ENCODE measurements at places on chromosomes 7 and 10.

- DNase-seq: no peak
These were observed 135.0 kb downstream of the CDH23 start for GRCh38 chr10:71531485-71532446.

GRCh38 chr10:87700031-87700796, 40.5 kb downstream of the PAPSS2 start:
- DNase-seq: no peak

DNA sequence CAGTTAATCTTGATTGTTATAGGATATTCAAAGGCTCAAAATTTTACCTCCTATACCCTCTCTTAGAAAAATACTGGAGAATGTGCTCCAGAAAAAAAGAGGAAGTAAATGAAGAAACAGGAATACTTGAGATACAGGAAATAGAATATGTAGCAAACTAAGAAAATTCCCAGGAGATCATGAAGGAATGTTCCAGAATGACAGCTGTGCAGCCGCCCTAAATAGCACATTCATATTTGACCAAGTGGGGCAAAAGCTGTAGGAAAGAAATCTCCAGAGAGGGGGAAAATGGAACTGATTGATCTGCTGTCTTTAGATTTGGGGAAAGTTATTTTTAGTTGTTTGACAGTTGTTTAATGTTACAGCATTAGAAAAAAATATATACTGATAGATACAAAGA, 46.2 kb upstream of the ZEB1 start:
- DNase-seq: no peak

GRCh38 chr7:111802194-111802772, 240.0 kb upstream of the IMMP2L start:
- no peak for DNase-seq

DNA sequence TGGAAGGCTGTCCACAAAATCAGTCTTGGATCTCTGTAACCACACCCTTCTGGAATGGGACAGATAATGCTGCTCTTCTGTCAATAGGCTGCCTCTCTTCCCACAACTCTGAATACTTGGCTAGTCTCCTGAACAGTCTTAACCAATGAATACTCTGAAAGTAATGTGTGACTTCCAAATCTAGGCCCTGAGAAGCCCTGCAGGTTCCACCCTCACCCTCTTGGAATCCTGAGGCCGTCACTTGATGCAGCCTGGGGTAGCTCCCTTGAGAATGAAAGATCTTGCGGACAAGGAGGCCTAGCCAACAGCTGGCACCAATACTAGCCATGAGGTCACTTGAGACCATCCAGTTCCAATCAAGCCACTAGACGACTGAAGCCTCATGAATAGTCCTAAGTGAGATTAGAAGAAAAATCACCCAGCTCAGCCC, 109.2 kb downstream of the ARHGAP12 start:
- DNase-seq: no peak

DNA sequence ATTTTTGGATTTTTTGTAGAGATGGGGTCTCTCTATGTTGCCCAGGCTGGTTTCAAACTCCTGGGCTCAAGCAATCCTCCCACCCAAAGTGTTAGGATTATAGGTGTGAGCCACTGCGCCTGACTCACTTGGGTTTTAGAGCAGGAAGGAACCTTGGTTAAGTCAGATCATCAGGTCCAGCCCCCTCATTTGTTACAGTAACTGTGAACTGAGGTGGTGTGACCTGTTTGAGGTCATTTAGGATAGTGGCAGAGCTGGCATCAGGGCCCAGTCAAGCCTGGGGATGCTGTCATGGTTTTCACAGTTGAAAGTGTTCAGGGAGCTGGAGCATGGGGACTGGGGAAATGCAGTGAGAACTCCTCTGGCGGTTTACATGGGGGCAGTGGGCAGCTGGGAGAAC, 159.6 kb downstream of the TAX1BP1 start:
- no peak for DNase-seq

DNA sequence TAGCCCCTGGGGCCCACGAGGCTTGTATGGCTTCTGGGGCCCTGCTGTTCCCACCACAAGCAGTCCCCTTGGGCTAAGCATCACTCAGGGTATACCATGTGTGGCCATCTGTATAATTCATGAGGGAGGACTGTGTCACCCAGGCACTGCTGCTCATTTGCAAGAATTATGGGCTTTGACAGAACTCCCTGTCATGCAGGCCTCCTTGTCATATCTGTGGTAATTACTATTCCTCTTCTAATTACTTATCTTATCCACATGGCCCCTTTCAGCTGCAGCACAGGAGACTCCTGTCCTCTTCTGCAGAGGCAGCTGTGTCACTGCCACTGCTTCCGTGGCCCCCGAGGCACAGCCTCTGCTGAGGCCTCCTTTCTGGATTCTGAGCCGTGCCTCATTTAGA, 46.3 kb downstream of the LRMDA start:
- no peak for DNase-seq

DNA sequence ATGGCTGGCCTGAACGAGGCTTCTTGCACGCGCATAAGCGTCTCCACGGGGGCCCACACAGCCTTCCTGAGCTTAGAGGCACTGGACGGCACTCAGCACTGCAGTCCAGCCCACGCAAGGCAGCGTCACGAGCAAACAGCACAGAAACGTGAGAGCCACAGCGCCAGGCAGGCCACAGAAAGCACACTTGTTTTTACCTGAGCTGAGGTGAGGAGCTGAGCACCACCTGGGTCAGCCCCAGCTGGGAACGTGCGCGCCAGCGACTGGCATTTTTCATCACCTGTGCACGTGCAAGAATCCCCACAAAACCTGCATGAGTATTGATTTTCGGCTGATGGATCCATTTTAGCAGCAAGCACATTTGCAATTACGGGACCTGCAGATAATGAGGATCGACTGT, 26.7 kb downstream of the IQCE start:
- DNase-seq: no peak

DNA sequence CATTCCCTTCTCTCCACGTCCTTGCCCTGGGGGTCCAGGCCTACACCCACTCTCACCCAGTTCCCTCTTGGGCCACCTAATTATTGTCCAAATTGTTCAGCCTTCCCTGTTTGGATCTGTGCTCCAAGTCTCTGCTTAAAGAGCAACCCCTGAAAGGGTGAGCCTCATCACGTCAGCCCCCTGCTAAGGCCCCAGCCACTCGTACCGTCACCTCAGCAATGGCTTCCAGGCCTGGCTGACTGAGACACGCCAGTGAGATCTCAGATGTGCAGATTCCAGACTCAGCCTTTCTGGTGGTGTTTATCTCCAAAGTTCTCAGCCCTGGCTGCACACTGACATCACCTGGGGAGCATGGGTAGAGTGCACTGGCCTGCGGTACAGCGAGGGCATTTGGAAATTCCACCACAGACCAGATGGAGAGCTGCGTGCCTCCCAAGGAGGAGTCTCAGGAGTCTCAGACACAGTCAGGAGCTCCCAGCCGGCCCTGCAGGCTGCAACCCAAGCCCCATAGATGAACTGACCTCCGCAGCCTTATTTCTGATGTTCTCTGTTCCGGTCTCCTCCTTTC, 87.5 kb downstream of the PRKAG2 start:
- DNase-seq: no peak

DNA sequence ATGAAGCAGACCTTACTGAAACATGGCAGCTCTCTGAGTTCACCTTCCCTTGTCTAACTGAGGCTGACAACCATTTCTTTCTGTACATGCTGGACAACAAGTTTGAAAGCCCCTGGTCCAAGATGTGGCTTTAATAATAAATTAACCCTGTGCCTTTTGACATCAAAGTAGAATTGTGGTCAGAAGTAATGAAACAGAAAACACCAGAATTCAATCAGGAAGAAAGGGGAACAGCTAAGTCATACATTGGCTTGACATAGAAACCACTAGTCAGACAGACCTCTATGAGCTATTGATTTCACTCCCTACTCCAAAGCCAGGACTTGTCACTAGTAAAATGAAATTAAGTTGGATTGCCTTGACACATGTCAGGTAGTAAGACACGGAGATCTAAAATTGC, 175.2 kb upstream of the ASAH2 start:
- DNase-seq: no peak

- no peak for DNase-seq
These were observed 800.0 kb downstream of the LRMDA start for GRCh38 chr10:76231286-76231934.

GRCh38 chr7:23594879-23595604, 2.1 kb upstream of the CCDC126 start:
- no peak for DNase-seq

DNA sequence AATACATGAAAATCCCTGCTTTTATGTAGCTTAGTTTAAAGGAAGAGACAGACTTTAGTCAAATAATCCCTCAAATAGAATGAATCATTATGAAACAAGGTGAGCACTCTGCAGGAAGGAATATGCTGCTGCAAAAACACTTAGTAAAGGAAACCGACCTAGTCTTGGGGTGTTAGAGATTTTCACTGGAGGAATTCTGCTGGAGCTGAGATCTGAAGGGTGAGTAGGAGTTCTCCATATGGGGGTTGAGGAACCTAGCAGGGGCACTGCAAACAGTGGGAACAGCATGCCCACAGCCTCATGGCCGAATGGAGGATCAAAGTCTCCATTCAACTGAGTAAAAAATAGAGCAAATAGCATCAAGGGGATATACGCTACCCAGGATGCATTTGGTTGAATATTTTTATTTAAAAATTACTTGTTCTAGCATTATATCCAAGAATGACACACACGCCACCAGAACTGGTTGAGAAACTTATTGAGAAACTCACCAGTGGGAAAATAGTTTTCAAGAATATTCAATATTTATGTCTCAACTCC, 3.5 kb downstream of the ITIH2 start:
- no peak for DNase-seq

GRCh38 chr7:158609313-158609974, 21.8 kb upstream of the PTPRN2 start:
- no peak for DNase-seq

GRCh38 chr10:77007834-77008233, 629.8 kb downstream of the KCNMA1 start:
- no peak for DNase-seq

GRCh38 chr7:64541438-64542359, 21.2 kb downstream of the ZNF680 start:
- no peak for DNase-seq

DNA sequence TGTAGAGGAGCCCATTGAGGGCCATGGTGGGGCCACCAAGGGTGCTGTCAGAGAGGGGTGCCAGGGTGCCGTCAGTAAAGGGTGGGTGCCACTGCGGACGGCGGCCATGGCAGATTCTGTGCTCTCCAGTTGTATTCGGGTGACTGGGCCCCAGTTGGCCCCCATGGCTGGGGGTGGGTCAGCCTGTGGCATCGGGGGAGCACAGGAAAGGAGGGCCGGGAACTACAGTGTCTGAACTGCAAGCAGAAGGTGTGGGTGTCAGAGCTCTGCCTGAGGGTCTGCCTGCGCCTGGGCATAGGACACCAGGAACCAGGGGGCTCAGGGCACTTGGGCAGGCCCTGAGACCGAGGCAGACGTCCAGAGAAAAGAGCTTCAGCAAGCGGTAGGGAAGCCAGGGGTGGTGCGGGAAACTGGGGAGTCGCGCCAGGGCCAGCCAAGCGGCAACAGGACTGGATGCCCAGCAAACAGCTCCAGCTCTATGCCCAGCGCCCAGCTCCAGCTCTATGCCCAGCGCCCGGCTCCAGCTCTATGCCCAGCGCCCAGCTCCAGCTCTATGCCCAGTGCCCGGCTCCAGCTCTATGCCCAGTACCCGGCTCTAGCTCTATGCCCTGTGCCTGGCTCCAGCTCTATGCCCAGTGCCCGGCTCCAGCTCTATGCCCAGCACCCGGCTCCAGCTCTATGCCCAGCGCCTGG, 502.3 kb upstream of the FOXK1 start:
- DNase-seq: no peak

GRCh38 chr10:34473174-34474008, 341.7 kb downstream of the PARD3 start:
- no peak for DNase-seq

- no peak for DNase-seq
These were observed 116.6 kb downstream of the DOCK4 start for GRCh38 chr7:112089551-112089950.

GRCh38 chr10:31268444-31269303, 50.3 kb upstream of the ZEB1 start:
- no peak for DNase-seq

DNA sequence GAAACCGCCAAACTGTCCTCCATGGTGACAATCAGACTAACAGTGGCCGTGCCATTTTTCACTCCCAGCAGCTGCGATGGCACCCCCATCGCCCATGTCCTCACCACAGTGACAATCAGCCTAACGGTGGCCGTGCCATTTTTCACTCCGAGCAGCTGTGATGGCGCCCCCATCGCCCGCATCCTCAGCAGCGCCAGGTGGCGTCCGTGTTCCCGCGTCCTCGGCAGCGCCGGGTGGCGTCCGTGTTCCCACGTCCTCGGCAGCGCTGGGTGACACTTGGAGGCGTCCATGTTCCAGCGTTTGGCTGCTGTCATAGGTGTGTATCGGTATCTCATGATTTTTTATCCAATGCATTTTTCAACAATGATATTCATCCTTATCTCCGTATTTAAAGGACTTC, 267.3 kb downstream of the PTPRN2 start:
- DNase-seq: no peak

DNA sequence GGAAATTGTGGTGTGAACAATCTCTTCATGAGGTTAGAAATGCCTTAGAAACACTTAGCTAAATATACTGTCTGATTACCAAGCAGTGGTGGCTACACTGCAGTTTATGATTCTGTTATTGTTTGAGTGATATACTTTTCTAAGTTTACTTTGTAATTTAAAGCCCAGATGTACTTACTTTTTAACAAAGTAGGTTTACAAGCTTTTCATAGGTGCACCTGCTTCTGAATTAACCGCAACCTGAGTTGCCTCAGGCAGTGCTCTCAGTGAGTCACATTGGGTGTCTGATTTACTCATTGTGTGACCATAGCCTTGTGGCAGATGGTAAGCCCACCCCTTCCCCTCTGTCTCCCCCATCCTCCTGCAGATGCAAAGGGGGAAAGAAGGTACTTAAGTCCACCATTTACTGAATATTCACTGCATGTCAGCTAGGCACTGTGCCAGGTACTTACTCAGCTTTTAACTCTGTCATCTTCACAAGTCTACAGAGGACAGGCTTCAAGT, 9.0 kb downstream of the MTURN start:
- no peak for DNase-seq

- no peak for DNase-seq
These were observed 7.3 kb downstream of the LFNG start for GRCh38 chr7:2526659-2527504.

DNA sequence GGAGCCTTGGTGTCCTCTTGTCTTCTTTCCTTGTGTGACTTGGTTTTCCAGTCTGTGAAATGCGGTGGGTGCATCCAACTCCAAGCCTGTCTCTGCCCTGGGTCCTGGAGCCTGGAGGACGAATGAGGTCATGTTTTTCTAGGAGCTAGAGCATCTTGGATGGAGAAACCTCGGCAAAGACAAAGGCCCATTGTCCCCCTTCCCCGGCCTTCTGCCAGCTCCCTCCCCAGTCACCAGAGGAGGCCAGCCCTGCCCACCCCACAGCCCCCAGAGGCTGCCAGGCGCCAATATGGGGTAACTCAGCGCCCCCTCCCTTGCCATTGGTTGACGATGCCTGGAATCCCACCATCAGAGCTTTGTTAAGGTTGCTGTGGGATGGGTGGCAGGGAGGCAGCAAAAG, 40.4 kb downstream of the KCTD7 start:
- DNase-seq: no peak

- no peak for DNase-seq
These were observed 481.0 kb downstream of the TNS3 start for GRCh38 chr7:47100817-47101435.

- no peak for DNase-seq
These were observed 129.6 kb downstream of the CNOT4 start for GRCh38 chr7:135380351-135380750.

GRCh38 chr10:105549731-105550130, 908.6 kb downstream of the SORCS3 start:
- no peak for DNase-seq
